Central memory CD8-positive, alpha-beta T cell (primary cell): ENCODE measurements at places on chromosomes 16 and 17.

DNA sequence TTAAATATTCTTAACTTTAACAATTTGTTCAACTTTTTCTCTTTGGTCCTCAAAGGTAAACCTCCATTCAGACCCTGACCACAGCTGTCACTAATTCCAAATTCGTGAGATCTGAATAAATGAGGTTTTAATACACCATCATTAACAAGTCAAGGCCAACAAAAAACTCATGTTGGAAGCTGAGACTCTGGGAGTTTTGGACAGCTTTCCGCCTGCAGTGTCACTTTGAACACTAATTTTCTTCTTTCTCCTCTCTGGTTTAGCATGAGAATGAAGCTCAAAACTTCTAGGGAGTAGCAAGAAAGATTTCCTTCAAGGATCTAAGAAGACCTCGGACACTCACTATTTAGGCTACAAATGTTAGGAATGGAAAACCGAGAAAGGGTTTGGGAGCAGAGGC, 32.7 kb upstream of the DNAH9 start:
- no peaks in the 10 kb centered on the region for H3K36me3 ChIP-seq
- no peak for DNase-seq
- no peaks in the 10 kb centered on the region for H3K27me3 ChIP-seq
- no peaks in the 10 kb centered on the region for H3K4me1 ChIP-seq
- no peak overlapping the region for H3K4me3 ChIP-seq
- H3K27ac ChIP-seq, result no peak overlapping the region

GRCh38 chr16:66717112-66717675, 20.7 kb upstream of the CMTM4 start:
- no peaks in the 10 kb centered on the region for H3K4me1 ChIP-seq
- peaks cover 6% of the 10 kb centered on the region for H3K36me3 ChIP-seq

GRCh38 chr16:9778849-9779248, 403.4 kb downstream of the GRIN2A start:
- no peak overlapping the region for H3K27ac ChIP-seq
- DNase-seq, result no peak
- H3K36me3 ChIP-seq, result peaks cover 1% of the 10 kb centered on the region
- peaks cover 6% of the 10 kb centered on the region for H3K27me3 ChIP-seq
- no peaks in the 10 kb centered on the region for H3K4me1 ChIP-seq
- no peak overlapping the region for H3K4me3 ChIP-seq

GRCh38 chr16:2512735-2513404, 882 bp upstream of the ATP6V0C start:
- H3K4me3 ChIP-seq, result peak overlapping the region; percentile 87
- H3K4me1 ChIP-seq, result peaks cover 52% of the 10 kb centered on the region
- no peaks in the 10 kb centered on the region for H3K27me3 ChIP-seq
- no peak for DNase-seq
- peak overlapping the region; percentile 96 for H3K27ac ChIP-seq

DNA sequence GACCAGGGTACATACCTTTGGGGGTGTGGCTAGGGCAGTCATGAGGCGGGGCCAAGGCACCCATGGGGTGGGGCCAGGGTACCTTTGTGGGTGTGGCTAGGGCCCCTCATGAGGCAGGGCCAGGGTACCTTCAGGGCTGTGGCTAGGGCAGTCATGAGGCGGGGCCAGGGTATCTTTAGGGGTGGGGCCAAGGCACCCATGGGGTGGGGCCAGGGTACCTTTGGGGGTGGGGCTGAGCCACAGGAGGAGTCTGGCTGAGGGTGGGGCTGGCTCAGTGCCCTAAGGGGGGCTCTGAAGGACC, 3.5 kb downstream of the GNG13 start:
- H3K36me3 ChIP-seq, result no peaks in the 10 kb centered on the region
- no peak overlapping the region for H3K4me3 ChIP-seq
- H3K4me1 ChIP-seq, result no peaks in the 10 kb centered on the region
- no peak for DNase-seq
- peaks cover 2% of the 10 kb centered on the region for H3K27me3 ChIP-seq

GRCh38 chr17:59527931-59528330, 37.5 kb upstream of the DHX40 start:
- no peaks in the 10 kb centered on the region for H3K4me1 ChIP-seq
- no peak overlapping the region for H3K4me3 ChIP-seq
- H3K36me3 ChIP-seq, result no peaks in the 10 kb centered on the region
- H3K27me3 ChIP-seq, result peaks cover 19% of the 10 kb centered on the region
- DNase-seq, result no peak

GRCh38 chr17:18920911-18921441, 31.0 kb upstream of the SLC5A10 start:
- H3K36me3 ChIP-seq, result peaks cover 18% of the 10 kb centered on the region
- H3K27ac ChIP-seq, result no peak overlapping the region
- H3K4me1 ChIP-seq, result peaks cover 37% of the 10 kb centered on the region
- no peak overlapping the region for H3K4me3 ChIP-seq
- no peak for DNase-seq
